ENCODE measurements at places on chromosomes 11 and 22.

DNA sequence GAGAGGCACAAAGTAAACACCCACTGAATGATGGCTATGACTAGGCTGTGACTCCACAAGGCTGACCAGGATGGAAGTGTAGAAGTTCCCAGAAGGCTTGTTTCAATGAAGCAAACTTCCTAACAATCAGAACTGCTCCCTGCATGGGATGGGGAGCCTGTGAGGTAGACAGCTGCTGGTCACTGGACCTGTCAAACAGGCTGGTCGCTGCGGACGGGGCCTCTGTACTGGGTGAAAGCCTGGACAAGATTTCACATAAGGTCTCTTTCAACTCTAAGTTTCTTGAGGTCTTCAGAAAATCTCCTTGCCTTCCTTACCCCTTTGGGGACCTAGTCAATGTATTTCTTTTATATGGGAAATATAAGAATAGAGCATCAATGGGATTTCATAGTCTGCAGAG is 438.2 kb downstream of the BUD13 start:
- no peak for DNase-seq

GRCh38 chr11:47003180-47003877 is 66.8 kb downstream of the CSTPP1 start:
- DNase-seq, result no peak

DNA sequence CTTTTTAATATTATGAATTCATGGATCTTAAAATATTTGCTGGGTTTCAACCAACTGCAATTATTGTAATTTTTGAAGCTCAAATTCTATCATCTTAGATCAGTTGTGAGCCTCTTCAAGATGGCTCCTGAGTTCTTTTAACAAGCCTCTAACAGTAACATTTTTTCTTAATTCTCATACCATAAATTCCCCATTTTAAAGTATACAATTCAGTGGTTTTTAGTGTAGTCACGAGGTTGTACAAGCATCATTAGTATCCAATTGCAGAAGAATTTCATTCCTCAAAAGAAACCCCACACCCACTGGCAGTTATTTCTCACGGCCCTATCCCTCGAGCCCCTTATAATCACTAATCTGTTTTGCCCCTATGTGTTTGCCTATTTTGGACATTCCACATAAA is 270.8 kb downstream of the SBF2 start:
- DNase-seq, result no peak

- no peak for DNase-seq
Measured at GRCh38 chr11:77026743-77027142, 7.5 kb upstream of the B3GNT6 start.

Measured in LoVo (cell line).